ENCODE measurements at places on chromosomes 3 and 15.

GRCh38 chr3:136276049-136276755 lies 26.1 kb downstream of the PCCB start:
- DNase-seq, result peak; percentile 2

DNA sequence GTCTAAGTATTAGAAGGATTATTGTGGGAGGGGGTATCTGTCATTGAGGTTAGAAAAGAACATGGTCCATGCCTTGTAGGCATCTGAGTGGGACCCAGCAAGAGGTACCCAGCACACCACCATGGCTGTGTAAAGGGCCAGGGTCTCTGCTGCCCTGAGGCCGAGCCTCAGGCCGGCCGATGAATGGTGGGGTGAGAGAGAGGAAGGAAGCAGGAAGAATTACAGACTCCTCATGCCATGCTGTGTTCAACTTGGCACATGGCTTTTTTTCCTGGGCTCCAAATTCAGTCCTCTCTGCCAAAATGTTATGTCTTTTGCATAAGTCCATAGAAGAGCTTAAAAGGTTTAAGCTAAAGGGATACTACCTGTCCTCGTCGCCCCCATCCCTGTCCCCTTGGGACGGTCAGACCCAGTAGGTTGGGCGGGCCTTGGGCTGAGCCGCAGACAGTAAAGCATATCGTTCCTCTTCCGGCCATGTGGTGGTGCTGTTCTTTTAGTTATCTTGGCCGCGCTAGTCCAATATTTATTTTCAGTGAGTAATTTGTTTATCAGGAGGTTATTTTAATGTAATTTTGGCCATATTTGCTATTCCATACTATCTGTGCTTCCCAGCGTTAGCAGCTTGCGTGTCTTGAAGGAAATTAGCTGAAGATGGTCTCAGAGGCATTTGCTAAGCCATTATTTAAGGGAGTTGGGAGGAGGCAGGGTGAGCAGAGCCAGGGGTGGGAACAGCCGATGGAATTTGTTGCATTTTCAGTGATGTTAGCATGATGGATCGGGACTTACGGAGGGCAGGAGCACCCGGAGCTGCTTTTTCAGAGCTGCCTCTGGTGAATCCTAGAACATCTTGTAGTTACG lies 152.4 kb downstream of the AGBL1 start:
- DNase-seq, result peak; percentile 26

DNA sequence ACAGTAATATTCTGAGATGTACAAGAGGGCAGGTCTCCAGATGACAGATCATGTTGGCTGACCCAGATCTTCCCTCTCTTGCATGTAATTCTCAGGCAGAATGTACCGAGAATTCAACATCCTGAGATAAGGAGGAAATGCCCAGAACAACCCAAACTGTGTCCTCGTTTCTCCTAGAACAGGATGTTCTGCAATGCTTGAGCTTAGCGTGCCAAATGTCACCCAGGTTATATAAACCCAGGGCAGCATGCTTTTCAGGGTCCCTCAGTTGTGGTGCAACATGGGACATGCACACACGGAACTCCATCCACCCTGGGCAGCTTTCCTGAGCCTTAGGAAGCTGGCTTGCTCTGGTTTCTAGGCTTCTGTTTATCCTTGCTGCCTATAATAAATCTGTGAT lies 102.1 kb upstream of the CMC1 start:
- DNase-seq, result no peak

GRCh38 chr3:71423151-71423906 lies 160.2 kb downstream of the FOXP1 start:
- no peak for DNase-seq

GRCh38 chr15:87131067-87131466 lies 1051.4 kb downstream of the AGBL1 start:
- no peak for DNase-seq

GRCh38 chr15:60758961-60759729 lies 280.2 kb upstream of the ICE2 start:
- peak; percentile 96 for DNase-seq

- no peak for DNase-seq
These were observed 124.6 kb upstream of the LYSMD4 start for GRCh38 chr15:99857836-99858235.

DNA sequence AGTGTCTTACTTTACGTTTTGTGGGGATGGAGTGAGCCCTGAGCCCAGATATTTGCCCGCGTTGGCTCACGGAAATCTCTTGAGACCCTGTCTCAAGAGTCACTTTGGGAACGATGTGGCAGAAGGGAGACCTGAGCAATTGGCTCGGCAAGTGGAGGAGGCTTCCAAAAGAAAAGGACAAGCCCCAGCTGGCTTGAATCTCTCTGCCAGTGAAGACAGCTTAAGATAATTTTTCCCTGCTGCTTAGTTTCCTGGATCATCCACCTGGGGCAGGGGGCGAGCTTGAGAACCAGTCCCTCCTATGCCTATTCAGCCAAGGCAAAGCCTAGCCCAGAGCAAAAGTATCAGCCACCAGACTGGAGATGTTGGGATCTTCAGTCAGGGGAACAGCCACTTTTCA lies 708 bp downstream of the SEC22A start:
- DNase-seq, result no peak

GRCh38 chr3:148707601-148708380 lies 10.1 kb downstream of the AGTR1 start:
- DNase-seq, result no peak

GRCh38 chr3:141797819-141798447 lies 34.7 kb downstream of the GRK7 start:
- no peak for DNase-seq

DNA sequence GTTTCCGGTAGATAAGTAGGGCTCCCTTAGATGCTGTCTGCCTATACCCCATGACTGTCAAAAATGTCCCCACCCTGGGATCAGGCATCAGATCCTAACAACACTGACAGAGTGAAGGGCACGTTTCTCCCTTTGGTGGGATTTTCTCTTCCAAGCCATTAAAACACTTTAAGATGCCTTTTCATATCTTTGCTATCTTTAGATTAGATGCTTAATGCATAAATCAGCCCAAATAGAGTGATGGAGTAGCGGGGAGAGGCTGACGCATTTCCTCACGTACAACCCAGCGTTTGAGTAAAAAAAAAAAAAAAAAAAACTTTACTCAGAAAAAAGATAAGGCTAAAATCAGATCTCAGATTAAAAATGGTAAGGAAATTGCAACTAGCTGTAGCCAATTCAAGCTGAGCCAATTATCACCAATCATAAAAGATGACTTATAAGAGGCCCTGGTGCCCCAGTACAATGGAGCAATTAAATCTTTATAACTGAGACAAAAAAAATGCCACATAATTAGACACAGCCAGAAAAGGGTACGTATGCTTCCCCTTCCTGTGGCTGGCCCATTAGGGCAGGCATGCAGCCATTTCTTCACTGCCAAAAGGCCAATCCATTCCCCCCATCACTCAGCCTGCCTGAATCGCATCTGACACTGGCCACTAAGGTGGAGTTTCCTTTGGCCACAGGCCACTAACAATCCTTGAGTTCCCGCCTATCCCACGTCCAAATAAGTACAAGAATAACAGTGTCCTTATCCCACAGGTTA lies 45.0 kb downstream of the RFTN1 start:
- no peak for DNase-seq

- DNase-seq, result no peak
These were observed 641.5 kb upstream of the EPHA6 start for GRCh38 chr3:96172917-96173316.

- no peak for DNase-seq
These were observed 140.7 kb upstream of the TRIM42 start for GRCh38 chr3:140536926-140537726.

DNA sequence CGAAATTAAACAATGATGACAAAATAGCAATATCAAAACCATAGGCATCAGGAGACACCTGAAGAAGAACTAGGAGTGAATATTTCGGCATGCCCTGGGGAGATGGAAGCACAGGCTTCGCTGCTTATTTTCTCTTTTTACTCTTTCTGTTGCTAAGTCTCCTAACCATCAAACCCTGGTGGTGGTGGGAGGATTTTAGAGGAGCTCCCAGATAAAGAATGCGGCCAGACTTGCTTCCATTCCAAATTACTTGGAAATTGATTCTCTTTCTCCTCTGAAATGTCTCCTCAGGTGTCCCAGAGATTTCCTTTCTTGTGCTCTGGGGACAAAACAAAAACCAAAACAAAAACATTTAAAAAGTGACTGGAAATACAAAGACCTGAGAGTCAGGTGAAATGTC lies 243.0 kb downstream of the KBTBD8 start:
- no peak for DNase-seq

- DNase-seq, result no peak
These were observed 122.3 kb upstream of the NR2E3 start for GRCh38 chr15:71687902-71688508.

GRCh38 chr15:90530250-90531051 lies 728 bp downstream of the CRTC3 start:
- peak; percentile 45 for DNase-seq

GRCh38 chr3:44114142-44114541 lies 127.5 kb upstream of the TOPAZ1 start:
- peak; percentile 36 for DNase-seq

DNA sequence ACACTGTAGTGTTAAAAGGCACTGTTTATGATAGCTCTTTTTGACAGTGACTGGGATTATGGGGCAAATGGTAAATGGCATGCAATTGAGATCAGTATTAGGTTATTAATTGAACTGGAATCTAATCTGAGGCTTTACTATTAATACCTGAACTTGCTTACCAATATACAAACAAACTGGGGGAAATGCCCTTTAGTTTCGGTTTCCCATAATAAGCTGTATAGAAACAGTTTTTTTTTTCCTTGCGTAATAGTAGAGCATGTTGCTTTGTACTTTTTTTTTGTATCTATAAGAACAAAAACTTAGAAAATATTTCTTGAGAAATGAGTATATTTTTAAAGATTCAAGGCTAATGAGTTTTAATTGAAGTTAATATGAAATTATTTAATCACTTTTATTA lies 95.0 kb downstream of the FNDC3B start:
- no peak for DNase-seq

- DNase-seq, result no peak
These were observed 2.5 kb downstream of the TWF2 start for GRCh38 chr3:52236424-52236886.

DNA sequence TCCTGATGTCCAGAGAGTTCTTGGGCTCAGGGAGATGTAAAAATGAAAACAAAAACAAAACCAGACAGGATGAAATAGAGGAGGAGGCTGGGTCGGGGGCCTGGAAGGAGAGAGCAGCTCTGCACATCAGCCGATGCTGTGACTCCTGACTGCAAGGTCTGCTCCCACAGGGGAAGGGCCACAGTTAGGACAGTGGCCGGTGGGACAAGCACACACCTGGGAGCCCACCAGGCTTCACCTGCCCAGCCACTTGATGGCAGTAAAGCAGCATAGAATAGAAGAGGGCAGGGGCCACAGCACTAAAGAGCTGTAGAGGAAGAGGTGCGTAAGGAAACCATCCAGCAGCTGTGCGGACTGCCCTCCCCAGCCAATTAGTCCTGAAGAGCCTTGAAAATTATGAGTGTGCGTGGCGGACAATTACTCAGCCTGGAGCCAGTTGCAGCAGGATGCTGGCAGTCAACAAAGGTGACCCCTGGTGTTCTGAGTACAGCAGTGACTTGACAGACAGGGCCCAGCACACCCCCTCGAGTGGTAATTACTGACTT lies 29.8 kb downstream of the ALS2CL start:
- no peak for DNase-seq

GRCh38 chr3:134092208-134092701 lies 62.5 kb upstream of the SLCO2A1 start:
- DNase-seq, result no peak

DNA sequence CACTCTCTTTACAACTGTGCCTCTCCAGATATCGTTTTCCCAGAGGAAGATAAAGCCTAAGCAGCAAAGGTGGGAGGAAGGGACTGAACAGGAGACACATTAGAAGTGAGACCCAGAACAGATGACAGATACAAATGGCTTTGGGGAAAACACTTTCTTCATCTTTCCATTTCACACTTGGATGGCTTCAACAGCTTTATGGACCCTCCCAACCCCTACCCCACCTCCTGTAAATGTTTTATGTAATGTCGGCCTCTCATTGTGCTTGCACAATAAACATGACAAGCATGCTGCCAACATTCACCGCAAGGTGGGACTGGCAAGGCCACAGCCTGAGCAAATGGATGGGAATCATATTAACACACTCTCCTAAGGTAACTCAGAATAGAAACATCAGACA lies 1088.6 kb downstream of the TUSC7 start:
- no peak for DNase-seq
